Sigmoid colon (tissue), 7 donors: ENCODE measurements at places on chromosomes 4 and X. TPM values are rescaled to one million over a fixed set of nuclear protein-coding genes. Genes with fewer than 3 reads are reported as not detected.

The DMP1 gene
- polyA plus RNA-seq = not detected

The TNMD gene
- polyA plus RNA-seq = 1.8 TPM

The PABPC5 gene
- 0.60 TPM for polyA plus RNA-seq

The CCNG2 gene
- polyA plus RNA-seq = 27.6 TPM

The CLDN34 gene
- polyA plus RNA-seq = 0.16 TPM

The CT47B1 gene
- polyA plus RNA-seq = not detected

The ENPEP gene
- 0.60 TPM for polyA plus RNA-seq
